ENCODE measurements at places on chromosomes 1 and 21.

DNA sequence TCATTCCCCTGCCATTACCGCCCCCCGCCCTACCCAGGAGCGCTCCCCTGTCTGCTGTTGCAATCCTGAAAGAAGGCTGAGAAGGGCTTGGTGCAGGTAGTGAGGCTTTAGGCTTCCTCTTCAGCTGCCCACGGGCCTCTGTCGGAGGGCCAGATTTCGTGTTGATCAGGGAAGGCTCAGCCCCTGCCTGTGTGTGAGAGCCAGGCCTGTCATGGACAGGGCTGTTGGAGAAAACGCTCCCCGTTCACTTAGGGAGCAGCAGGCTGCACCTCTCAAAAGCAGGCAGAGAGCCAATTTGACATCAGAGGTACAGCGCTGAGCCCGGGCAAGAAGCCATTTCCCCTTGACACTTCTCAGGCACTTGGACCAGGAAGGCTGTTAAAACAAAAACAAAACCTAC lies 19.0 kb downstream of the TEX35 start:
- DNase-seq = no peak

- DNase-seq = no peak
Measured at GRCh38 chr1:67169496-67169895, 3.2 kb downstream of the IL23R start.

DNA sequence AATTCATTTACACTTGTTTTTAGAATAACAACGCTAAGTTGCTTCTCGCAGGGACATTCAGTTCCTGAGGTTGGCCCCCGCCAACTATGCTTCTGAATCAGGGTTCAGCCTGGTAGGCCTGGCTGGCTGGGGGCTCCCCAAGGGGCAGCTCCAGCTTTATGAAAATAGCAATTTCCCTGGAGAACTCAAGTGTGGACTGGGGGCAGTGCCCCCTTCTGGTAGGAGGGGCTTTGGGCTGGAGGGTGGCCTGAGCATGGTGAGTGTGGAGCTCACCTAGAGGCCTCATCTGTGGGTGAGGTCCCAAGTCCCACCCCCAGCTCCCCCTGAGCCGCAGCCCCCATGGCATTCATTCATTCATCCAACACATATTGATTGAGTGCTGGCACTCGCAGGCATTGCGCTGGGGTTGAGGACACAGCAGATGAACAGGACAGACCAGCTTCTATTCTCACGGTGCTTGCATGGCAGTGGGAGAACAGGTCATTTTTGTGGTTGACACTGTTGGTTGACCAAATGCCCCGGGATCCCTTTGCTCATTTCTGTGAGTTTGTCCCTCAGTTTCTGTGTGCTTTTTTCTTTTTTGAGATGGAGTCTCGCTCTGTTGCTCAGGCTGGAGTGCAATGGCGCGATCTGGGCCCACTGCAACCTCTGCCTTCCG lies 79.2 kb downstream of the UBIAD1 start:
- DNase-seq = no peak

GRCh38 chr21:44531606-44532564 lies 8.1 kb downstream of the KRTAP10-1 start:
- no peak for DNase-seq

GRCh38 chr21:25916226-25916625 lies 181.5 kb downstream of the GABPA start:
- no peak for DNase-seq

GRCh38 chr21:33047231-33047630 lies 21.5 kb downstream of the OLIG2 start:
- peak; percentile 76 for DNase-seq

GRCh38 chr1:3237570-3237969 lies 168.6 kb downstream of the PRDM16 start:
- no peak for DNase-seq

DNA sequence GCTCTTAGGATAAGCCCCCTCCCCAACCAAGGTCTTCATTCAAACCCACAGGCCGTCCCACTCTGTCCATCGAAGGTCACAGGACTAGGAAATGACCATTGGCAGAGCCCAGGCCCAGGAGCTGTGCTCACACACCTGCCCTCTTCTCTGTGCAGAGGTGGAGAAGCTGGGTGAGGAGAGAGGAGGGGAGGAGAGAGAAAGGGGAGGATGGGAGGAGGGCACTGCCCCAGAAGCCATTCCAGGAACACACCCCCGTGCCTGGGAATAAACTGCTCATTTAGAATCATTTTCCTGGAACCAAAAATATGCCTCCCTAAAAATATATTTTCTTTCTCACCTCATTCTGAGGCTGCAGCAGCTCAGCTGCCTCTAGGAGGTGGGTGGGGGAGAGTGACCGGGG lies 6.4 kb upstream of the SDC3 start:
- DNase-seq = no peak

- DNase-seq = peak; percentile 93
Measured at GRCh38 chr1:93605812-93606512, 75.7 kb downstream of the BCAR3 start.

GRCh38 chr1:240768979-240769378 lies 157.0 kb upstream of the GREM2 start:
- no peak for DNase-seq

DNA sequence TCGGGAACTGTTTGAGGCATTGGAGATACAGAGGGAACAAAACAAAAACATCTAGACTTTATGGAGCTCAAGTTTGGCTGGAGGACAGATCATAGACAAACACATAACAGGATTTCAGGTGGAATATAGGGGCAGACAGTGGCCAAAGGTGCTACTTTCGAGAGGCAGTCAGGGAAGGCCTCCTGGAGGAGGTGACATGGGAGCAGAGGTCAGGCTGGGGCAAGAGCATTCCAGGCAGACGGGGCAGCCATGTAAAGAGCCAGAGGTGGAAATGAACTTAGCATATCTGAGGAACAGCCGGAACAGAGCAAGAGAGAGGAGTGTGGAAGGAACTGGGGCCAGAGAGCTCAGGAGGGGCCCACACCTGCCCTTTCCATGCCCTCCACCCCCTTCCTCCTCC lies 122.3 kb downstream of the DMRTB1 start:
- no peak for DNase-seq

- DNase-seq = no peak
Measured at GRCh38 chr1:23732363-23733224, 10.7 kb upstream of the ELOA start.

DNA sequence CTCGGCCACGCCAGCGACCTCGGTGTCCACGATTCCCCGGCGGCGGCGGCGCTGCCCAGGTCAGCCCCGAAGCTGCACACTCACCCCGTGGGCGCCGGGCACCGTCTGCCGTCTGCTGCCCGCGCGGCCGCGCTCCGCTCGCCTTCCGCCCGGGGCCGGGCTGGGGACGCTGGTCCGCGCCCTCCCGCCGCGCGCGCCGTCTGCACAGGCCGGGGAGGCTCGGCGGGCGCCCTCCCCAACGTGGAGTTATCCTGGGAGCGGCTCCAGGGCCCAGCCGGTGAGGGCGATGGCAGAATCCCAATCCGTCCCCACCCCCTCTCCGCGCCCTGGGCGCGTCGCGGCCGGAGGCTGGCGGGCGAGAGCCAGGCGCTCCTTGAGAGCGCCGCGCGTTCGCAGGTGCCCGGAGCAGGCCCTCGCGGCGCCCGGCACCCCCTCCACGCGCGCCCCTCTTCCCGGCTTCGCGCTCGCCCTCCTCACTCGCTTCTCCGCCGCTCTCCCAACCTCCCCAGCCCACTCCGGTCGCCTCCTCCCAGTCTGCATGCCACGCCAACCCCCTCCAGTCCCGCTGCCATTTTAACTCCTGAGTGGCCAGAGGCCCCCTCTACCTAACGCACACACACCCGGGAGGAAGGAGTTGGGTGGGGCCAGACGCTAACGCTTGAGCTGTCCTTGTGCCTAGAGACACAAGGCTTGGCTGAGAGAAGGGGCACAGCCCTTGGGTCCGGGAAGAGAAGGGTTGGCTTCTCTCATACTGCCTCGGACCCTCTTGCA lies at the start of gene LRRN2:
Gene LRRN2, minus strand, starts transcription at position 503 of the 771 bp plus-strand sequence. CDS start 65,746 bp downstream, outside the sequence.
- DNase-seq = no peak

DNA sequence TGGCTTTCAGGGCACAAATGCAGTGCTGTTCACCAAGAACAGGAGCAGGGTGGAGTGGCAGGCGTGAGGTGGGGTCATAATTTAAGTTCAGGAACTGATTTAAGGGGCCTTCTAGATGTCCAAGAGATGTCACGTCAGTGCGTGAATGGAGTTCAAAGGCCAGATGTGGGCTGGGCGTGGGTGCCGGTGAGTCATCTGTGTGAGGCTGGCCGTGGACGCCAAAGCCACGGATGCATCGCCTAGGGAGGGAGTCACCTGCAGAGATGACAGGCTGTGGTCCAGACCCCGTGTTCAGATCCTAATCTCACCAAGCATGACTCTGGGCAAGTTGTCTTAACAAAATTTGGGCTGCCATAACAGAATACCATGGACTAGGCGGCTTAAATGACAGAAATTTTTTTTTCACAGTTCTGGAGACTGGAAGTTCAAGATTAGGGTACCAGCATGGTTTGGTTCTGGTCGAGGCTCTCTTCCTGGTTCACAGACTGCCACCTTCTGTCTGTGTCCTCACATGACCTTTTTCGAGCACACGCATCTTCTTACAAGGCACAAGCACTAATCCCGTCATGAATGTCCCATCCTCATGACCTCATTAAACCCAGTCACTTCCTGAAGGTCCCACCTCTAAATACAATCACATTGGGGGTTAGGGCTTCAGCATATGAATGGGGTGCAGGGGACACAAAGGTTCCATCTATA lies 109.6 kb downstream of the PRDM2 start:
- peak; percentile 19 for DNase-seq

GRCh38 chr1:27299385-27300271 lies 22.3 kb upstream of the TMEM222 start:
- peak; percentile 97 for DNase-seq

- peak; percentile 21 for DNase-seq
Measured at GRCh38 chr1:52237430-52237829, 95.5 kb downstream of the ZFYVE9 start.

- peak; percentile 99 for DNase-seq
Measured at GRCh38 chr21:21200103-21200938, 202.1 kb downstream of the NCAM2 start.

DNA sequence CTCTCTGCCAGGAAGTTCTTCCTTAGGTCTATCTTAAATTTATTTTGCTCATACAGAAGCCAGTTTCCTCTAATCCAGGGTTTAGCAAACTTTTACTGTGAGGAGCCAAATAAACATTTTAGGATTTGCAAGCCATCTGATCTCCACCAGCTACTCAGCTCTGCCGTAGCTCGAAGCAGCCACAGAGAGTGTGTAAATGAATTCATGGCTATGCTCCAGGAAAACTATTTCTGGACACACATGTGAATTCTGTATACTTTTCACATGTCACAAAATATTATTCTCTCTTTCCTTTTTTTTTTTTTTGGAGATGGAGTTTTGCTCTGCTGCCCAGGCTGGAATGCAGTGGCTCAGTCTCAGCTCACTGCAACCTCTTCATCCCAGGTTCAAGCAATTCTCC lies 13.4 kb upstream of the AGTRAP start:
- no peak for DNase-seq

GRCh38 chr1:2127187-2128145 lies 67.1 kb downstream of the FAAP20 start:
- DNase-seq = no peak

GRCh38 chr1:198267921-198268320 lies 111.1 kb downstream of the NEK7 start:
- peak; percentile 85 for DNase-seq

- DNase-seq = peak; percentile 62
Measured at GRCh38 chr1:2204415-2205190, 10.0 kb upstream of the FAAP20 start.

DNA sequence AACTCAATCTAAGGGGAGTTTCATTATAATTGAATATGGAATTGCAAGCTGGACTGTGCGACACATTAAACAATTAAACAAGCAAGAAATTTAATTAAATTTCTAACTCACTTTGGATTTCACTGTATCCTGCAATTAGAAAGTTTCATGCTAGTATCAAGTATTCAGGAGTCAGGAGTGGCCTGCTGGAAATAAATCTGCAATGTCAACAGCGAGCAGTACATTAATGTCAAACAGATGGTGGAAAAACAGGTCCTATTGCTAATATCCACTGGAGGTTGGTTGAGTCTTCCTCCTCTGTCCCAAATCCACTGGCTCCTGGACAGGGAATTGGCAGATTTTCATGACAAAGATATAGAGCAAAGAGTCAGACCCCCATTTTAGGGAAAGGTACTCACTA lies 237.1 kb downstream of the VAV3 start:
- no peak for DNase-seq

DNA sequence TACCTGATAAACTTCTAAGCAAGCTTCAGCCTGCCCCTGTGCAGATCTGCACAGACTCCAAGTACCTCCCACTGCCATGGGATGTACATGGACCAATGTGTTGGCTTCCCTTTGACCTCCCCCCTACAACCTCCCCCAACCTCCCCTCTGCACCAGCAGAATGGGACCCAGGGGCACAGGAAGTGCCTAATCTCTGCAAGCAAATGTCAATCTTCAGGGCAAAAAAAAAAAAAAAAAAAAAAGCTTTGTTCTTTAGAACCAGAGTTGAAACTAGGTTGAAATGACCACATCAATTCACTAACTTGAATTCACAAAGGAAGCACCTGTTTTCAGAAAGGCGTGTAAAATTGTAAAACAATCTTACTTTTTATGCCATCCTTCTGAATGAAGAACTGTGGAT lies 53.9 kb upstream of the TIAM1 start:
- DNase-seq = no peak

- DNase-seq = no peak
Measured at GRCh38 chr1:153253693-153254092, 5.8 kb upstream of the LORICRIN start.

DNA sequence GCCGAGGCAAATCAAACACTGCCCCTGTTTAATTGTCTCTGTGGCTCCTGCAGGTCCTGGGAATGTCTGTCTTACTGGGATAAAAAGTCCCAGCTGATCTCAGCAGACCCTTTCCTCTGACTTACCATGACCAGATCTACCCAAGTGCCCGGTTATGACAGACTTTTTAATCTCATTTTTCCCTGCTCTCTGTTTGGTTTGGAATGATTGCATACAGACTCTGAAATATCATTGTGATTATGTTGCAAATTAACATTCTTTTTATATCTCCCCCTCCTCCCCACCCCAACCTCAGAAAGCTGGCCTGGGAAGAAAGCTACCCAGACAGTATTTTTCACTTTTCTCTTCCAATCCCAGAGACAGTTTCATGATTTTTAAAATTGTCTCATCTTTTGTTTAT lies 16.3 kb downstream of the RAB7B start:
- peak; percentile 70 for DNase-seq

DNA sequence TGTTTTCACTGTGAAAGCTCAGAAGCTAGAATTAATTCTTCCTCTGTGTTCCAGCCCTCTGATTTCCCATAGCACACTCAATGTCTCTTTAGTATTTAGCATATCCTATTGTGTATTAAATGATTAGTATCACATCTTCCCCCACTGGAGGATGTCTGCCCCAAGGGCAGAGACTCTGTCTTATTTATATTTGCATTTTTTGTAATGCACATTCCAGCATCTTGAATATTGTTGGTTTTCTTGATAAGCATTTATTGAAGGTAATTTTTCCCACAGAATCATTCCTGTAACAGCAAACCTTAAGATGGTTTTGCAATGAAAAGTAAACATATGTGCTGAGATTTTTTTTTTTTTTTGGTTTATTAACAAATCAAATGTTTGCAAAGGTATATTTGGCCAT lies 34.1 kb downstream of the CENPF start:
- no peak for DNase-seq

- DNase-seq = no peak
Measured at GRCh38 chr21:14991957-14992356, 72.8 kb downstream of the NRIP1 start.
